Cardiac muscle cell (in vitro differentiated cells and primary cell): ENCODE measurements at places on chromosomes 2 and 18.

- no peaks in the 10 kb centered on the region for H3K4me1 ChIP-seq
- DNase-seq = no peak
- no peaks in the 10 kb centered on the region for H3K27me3 ChIP-seq
- no peak overlapping the region for H3K27ac ChIP-seq
- H3K36me3 ChIP-seq = no peaks in the 10 kb centered on the region
Observed at GRCh38 chr2:137435162-137435561, 529.1 kb upstream of the HNMT start.

DNA sequence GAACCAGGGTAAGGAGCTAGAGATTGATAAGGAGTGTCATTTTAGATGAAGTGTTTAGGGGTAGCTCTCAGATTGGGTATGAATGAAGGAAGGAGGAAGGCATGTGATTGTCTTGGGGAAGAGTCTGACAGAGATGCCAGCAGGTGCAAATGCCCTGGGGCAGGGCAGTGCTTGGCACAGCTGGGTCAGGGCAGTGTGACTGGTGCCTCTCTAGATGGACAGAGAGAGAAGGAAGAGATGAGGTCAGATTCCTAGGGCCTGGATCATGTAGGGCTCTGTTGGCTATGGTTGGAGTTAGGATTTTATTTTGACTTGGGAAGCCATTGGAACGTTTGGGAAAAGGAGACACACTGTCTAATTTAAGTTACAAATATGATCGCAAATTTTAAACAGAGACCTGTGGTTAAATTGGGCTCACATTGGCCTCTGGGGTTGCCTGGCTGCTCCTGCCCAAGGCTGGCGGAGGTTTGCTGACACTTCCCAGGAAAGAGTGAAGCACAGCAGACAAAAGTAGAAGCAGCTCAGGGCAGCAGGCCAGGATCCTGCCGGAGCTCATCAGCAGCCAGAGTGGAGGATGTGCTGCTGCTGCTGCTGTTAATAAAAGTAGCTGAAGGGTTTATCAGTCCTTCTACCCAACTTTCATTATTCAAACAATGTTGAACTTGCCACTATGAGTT lies 32.7 kb upstream of the FHL2 start:
- peaks cover 26% of the 10 kb centered on the region for H3K36me3 ChIP-seq
- DNase-seq = peak; percentile 74
- peak overlapping the region; percentile 81 for H3K27ac ChIP-seq
- no peak overlapping the region for H3K4me3 ChIP-seq

- no peaks in the 10 kb centered on the region for H3K27me3 ChIP-seq
- H3K4me1 ChIP-seq = no peaks in the 10 kb centered on the region
- no peak overlapping the region for H3K4me3 ChIP-seq
- no peak overlapping the region for H3K27ac ChIP-seq
- DNase-seq = no peak
Observed at GRCh38 chr18:74817576-74817975, 219.9 kb downstream of the ZNF407 start.

DNA sequence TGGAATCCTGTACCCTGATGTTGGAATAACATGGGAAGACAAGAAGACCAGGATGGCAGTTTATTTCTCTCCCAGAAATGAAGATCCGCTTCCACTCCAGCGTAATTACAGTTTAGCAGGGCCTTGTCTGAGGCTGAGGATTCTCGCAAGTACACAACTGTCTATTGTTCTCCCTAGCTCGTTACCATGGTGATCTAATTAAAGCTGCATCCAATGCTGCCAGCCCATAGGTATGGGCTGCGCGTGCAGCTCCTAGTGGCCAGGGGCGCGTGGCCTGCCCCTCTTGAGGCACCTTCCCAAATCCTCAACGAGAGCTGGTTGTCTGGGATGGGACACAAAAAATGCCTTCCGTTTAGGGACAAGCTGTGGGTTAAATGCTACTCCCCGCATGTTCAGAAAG lies 344.9 kb downstream of the CYRIA start:
- H3K36me3 ChIP-seq = no peaks in the 10 kb centered on the region
- no peak overlapping the region for H3K27ac ChIP-seq
- H3K4me3 ChIP-seq = no peak overlapping the region

GRCh38 chr2:161088658-161089350 lies 71.4 kb upstream of the TANK start:
- no peak overlapping the region for H3K27ac ChIP-seq
- H3K27me3 ChIP-seq = no peaks in the 10 kb centered on the region
- no peak for DNase-seq

DNA sequence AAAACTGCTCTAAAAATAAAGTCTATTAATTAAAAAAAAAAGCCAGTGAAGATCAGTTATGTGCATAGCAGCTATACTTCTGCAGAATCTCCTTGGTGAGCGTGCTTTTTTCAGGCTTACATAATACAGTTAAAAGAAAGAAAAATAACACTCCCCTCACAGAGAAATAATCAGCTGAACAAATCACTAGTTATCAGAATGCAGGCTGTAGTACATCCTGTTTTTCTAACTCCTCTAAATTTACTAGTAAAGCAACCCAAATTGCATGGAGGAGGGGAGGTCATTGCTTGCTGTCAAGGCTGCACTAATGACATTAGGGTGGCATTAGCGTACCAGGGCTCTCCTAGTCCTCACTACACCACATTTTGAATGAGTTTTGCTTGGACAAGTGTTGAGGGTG lies 192.2 kb downstream of the PLCL1 start:
- DNase-seq = no peak
- H3K27me3 ChIP-seq = peaks cover 21% of the 10 kb centered on the region
- H3K4me3 ChIP-seq = no peak overlapping the region
- H3K36me3 ChIP-seq = no peaks in the 10 kb centered on the region

DNA sequence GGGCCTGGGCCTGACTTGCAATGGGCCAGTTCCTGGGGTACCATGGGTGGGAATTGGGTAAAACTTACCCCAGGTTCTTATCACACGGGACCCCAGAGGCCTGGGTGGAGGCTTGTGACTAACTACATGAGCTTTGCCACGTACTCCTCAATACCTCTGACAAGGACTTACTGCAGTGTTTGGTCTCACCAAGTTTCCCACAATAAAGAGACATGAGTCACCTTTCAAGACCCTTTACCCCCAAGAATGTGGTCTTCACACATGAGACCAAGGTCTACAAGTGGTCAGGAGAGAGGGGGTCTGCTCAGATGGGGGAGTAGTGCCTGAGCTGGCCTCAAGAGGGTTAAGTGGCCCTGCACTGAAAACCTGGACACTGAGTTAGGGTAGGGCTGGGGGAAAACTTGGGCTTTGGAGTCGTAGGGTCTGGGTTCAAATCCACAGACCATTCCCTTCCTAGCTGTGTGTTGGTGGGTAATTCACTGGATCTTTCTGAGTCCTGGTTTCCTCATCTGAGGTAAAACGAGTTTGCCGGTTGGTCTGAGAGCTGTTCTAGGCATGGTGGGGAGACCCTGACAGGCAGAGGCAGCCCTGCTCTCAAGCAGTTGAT lies 2.0 kb upstream of the GNLY start:
- H3K4me1 ChIP-seq = no peaks in the 10 kb centered on the region
- no peaks in the 10 kb centered on the region for H3K27me3 ChIP-seq
- H3K4me3 ChIP-seq = no peak overlapping the region
- no peak for DNase-seq

- no peak overlapping the region for H3K27ac ChIP-seq
- no peak overlapping the region for H3K4me3 ChIP-seq
- H3K4me1 ChIP-seq = peaks cover 5% of the 10 kb centered on the region
Observed at GRCh38 chr18:11862468-11863137, 11.4 kb downstream of the CHMP1B start.

GRCh38 chr18:49028801-49029506 lies 78.2 kb upstream of the SMAD7 start:
- H3K36me3 ChIP-seq = no peaks in the 10 kb centered on the region
- H3K4me3 ChIP-seq = no peak overlapping the region
- H3K4me1 ChIP-seq = no peaks in the 10 kb centered on the region
- no peaks in the 10 kb centered on the region for H3K27me3 ChIP-seq
- DNase-seq = no peak
- H3K27ac ChIP-seq = no peak overlapping the region

GRCh38 chr18:49228187-49228586 lies 232.3 kb downstream of the DYM start:
- DNase-seq = no peak
- H3K27ac ChIP-seq = no peak overlapping the region
- no peaks in the 10 kb centered on the region for H3K4me1 ChIP-seq
- H3K36me3 ChIP-seq = no peaks in the 10 kb centered on the region
- no peaks in the 10 kb centered on the region for H3K27me3 ChIP-seq

DNA sequence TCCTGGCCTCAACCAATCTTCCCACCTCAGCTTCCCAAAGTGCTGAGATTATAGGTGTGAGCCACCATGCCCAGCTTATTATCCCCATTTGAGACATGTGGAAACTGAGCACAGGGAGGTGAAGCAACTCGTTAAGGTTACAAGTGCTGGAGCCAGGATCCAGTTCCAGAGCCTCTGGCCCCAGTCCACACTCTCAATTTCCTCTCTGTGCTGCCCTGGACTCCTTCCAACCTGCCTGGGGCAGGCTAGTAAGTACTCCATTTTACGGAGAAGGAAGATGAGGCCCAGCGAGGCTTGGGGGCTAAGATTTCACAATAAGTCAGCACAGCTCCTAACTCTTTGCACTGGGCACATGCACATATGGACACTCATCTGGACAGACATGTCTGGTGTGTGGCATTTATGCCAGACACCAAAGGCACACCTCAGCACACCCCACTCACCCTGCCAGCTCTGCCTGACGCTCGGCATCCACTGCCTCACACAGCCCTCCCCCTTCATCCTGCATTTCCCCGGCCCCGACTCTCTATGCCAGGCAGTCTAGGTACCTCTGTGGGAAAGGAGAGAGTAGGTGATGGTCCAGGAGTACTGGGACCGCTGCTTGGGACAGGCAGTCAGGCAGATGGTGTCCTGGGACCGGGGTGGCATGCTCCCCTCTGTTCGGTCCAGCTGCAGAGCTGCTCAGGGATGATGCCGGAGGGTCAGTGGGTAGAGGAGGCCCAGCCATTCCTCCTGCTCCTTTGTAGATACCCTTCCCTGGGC lies 20.5 kb downstream of the CFAP65 start:
- DNase-seq = no peak
- no peak overlapping the region for H3K4me3 ChIP-seq
- no peaks in the 10 kb centered on the region for H3K4me1 ChIP-seq
- no peak overlapping the region for H3K27ac ChIP-seq

GRCh38 chr2:60499651-60500265 lies 53.7 kb downstream of the BCL11A start:
- no peak overlapping the region for H3K4me3 ChIP-seq
- H3K36me3 ChIP-seq = no peaks in the 10 kb centered on the region
- no peaks in the 10 kb centered on the region for H3K27me3 ChIP-seq
- H3K27ac ChIP-seq = no peak overlapping the region

- H3K4me1 ChIP-seq = no peaks in the 10 kb centered on the region
- no peaks in the 10 kb centered on the region for H3K36me3 ChIP-seq
- H3K27me3 ChIP-seq = no peaks in the 10 kb centered on the region
- no peak overlapping the region for H3K4me3 ChIP-seq
- DNase-seq = no peak
Observed at GRCh38 chr2:56613254-56613653, 429.5 kb downstream of the CCDC85A start.

DNA sequence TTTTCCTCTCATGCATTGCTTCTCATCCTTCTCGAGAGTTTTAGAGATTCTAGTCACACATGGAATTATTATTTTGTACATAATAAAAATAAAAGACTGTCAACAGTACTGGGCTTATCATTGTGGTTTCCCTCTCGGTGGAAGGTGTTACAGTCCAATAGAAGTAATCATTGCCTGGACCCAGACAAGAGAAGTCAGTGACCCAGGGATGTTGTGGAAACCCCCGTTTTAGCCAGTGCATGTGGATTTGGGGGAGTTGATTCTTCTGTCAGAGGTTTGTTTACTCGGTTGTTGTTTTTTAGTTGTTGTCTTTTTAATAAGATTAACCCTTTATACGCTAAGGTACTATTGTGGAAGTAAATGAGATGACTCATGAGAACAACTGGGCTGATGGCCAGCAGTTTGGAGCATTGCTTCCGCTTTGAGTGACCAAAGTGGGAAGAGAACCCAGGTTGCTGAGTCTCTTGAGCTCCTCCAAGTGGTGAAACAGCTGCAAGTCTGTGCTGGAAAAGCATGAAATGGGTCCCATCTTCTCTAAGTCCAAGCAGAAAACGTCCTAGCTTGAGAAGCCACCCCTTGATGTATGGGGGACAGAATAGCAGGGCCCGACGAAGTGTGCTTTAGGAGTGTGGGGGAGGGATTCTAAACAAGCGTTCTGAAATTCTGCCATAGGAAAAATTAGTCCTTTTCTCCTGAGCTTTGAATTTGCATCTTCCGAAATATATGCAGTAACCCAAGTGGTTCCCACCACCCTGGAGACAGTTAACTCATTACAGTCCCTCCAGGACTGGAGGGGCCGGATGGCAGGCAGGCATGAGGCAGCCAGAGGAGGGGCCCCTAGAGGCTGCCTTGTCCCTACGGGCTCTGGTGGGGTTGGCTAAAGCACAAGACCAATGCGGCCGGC lies 61.8 kb upstream of the GPR45 start:
- peaks cover 18% of the 10 kb centered on the region for H3K27me3 ChIP-seq
- peak; percentile 45 for DNase-seq
- H3K4me3 ChIP-seq = no peak overlapping the region
- no peaks in the 10 kb centered on the region for H3K36me3 ChIP-seq
- H3K4me1 ChIP-seq = no peaks in the 10 kb centered on the region

- peaks cover 16% of the 10 kb centered on the region for H3K4me1 ChIP-seq
- H3K4me3 ChIP-seq = peak overlapping the region; percentile 58
- H3K27me3 ChIP-seq = no peaks in the 10 kb centered on the region
- H3K27ac ChIP-seq = no peak overlapping the region
- no peak for DNase-seq
Observed at GRCh38 chr2:18560797-18561085, 288 bp upstream of the RDH14 start.

- no peaks in the 10 kb centered on the region for H3K27me3 ChIP-seq
- no peak overlapping the region for H3K4me3 ChIP-seq
- DNase-seq = peak; percentile 92
- H3K4me1 ChIP-seq = peaks cover 8% of the 10 kb centered on the region
Observed at GRCh38 chr2:152432206-152432653, 97.3 kb downstream of the FMNL2 start.

GRCh38 chr18:12401881-12402280 lies 5.8 kb upstream of the PRELID3A start:
- DNase-seq = no peak
- H3K4me1 ChIP-seq = no peaks in the 10 kb centered on the region
- H3K36me3 ChIP-seq = no peaks in the 10 kb centered on the region

DNA sequence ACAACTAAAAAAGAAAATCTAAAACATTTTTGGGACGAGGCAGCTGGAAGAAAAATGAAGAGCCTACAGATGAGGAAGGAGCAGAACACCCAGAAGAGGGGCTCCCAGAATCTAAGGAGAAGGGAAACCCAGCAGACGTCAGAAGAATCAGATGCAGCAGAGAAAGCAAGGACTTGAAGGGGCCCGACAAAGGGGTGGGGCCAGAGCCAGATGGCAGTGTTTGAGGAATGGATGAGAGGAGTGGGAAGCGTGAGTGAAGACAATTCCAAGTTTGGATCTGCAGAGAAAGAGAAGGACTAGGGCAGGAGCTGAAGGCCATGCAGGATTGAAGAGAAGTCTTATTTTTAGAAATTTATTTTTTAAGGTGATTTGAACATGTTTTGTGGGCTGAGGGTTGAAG lies 19.3 kb downstream of the PTMA start:
- no peaks in the 10 kb centered on the region for H3K36me3 ChIP-seq
- H3K27me3 ChIP-seq = no peaks in the 10 kb centered on the region
- H3K4me3 ChIP-seq = no peak overlapping the region
- peaks cover 10% of the 10 kb centered on the region for H3K4me1 ChIP-seq
